ENCODE measurements at places on chromosomes 16 and 17. TPM values are rescaled to one million over a fixed set of nuclear protein-coding genes. Genes with fewer than 3 reads are reported as not detected.

Gene TRIM37
- 33.9 TPM for total RNA-seq

Gene TMEM238L
- total RNA-seq = not detected

Gene KRTAP17-1
- 0.12 TPM for total RNA-seq

Gene DNAI2
- not detected for total RNA-seq

Gene CCL13
- not detected for total RNA-seq

Gene ALOX15B
- total RNA-seq = not detected

Gene GGA3
- 10.4 TPM for total RNA-seq

Gene TPSG1
- total RNA-seq = not detected

Gene CD19
- not detected for total RNA-seq

Gene NDRG4
- 12.1 TPM for total RNA-seq

Measured in uterine smooth muscle cell (primary cell).